ENCODE measurements at places on chromosomes 16 and 17. TPM values are rescaled to one million over a fixed set of nuclear protein-coding genes. Genes with fewer than 3 reads are reported as not detected.
A peak's percentile ranks its signal among the peaks of the same experiment; 100 is the strongest.

DNA sequence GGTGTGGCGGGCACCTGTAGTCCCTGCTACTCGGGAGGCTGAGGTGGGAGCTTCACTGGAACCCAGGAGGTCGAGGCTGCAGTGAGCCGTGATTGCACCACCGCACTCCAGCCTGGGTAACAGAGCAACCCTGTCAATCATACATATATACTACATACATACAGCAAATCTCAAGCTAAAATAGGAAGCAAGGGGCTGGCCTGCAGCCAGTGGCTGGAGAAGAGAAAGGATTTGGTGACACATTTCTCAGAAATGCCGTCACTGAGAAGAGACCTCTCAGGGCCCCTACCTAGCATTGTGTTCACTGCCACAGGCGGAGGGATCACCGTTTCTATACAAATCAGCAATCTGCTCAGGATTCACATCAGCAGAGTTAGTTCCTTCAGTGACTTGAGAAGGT lies 16.9 kb downstream of the NARF start:
- DNase-seq: no peak

DNA sequence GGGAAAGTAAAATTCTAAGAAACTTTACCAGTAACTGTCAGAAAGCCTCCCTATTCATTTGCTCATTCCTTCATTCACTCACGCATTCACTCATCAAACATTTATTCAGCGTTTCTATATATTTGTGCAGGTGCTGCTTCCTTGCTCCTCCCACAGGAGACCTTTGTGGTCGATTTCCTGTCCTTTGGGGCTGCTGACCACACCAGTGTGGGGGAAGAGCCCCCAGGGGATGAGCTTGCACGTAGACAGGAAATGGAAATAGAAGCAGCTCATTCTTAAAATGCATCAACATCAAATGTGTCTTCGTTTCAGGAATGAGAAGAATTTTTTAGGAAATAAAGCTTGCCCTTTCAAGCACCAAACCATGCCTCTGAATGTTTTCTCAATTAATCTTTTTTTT lies 9.6 kb downstream of the PIK3R6 start:
- peak; percentile 55 for DNase-seq

Gene ZNF597
- total RNA-seq: 1.8 TPM

Gene OR4D1
- 0.09 TPM for total RNA-seq

GRCh38 chr16:11232852-11233726 lies 22.9 kb downstream of the SOCS1 start:
- peak; percentile 91 for DNase-seq

Gene PLA2G15
- 10.3 TPM for total RNA-seq

DNA sequence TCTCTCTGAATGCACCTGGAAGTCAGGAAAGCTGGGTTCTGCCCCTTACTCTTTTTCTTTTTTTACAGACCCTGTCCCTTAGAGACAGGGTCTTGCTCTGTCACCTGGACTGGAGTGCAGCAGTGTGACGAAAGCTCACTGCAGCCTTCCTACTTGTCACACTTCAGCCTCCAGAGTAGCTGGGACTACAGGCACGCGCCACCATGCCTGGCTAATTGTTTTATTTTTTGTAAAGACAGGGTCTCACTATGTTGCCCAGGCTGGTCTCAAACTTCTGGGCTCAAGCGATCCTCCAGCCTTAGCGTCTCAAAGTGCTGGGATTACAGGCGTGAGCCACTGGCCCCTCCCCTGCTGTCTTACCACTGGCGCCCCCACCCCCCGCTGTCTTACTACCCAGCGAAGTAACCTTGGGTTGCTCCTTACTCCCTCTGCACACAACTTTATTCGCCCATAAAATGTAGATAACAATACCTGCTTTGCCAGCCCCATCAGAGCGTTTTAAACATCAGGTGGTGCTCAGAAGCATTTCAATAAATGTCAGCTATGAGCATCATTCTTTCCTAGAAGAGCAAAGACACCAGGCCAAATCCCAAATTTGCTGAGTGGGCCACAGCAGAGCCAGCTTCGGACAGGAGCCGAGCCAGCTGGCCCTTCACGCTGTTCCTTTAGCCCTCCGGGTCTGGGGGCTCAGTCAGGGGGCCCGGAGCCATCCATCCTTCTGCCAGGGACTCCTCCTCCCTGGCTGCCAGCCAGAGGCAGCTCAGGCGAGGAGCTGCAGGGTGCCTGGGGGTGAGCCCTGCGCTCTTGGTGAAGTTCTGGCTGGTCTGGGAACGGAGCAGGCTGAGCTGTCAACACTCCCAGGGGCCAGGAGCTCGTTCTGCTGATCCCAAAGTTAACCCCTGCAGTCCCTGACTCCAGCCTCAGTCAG lies 24.4 kb downstream of the SRL start:
- no peak for DNase-seq

- no peak for DNase-seq
Measured at GRCh38 chr17:2929881-2930533, 133.4 kb downstream of the OR1D5 start.

GRCh38 chr16:89341697-89342694 lies 124.5 kb downstream of the ZNF778 start:
- no peak for DNase-seq

GRCh38 chr17:37642681-37643080 lies 565 bp downstream of the DDX52 start:
- DNase-seq: no peak

DNA sequence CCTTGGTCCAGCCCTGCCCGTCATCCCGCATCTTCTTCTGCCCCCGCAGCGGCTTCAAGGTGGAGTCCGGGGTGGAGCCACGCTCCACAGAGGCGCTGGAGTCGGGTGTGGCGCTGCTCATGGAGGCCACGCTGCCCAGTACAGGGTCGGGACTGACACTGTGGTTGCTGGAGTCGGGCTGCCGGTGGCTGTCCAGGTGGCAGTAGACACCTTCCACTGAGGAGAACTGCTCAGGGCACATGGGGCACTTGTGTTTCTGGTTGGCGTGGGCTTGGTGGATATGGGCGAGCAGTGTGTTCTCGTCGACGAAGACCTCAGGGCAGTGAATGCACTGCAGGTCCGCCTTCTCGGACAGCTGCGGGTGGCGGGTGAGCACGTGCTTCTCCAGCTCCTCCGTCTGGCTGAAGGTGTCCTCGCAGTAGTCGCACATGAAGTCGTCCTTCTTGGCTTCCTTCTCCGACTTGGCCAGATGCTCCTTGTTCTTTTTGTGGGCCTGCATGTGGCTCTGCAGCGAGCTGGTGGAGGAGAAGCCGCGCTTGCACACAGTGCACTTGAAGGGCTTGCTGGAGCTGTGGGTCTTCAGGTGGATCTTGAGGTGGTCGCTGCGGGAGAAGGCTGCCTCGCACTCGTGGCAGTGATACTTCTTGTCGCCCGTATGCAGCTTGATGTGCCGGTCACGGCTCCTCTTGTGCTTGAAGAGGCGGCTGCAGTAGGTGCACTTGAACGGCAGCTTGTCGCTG lies 217.8 kb downstream of the ZNF423 start:
- no peak for DNase-seq
